ENCODE measurements at places on chromosomes 16 and 17.
A peak's percentile ranks its signal among the peaks of the same experiment; 100 is the strongest.

- no peak for DNase-seq
Observed at GRCh38 chr16:56357765-56358322, 67.5 kb downstream of the AMFR start.

GRCh38 chr17:77706938-77707337, 251.6 kb upstream of the TNRC6C start:
- no peak for DNase-seq

- DNase-seq: peak; percentile 69
Observed at GRCh38 chr17:36879624-36880131, 57.6 kb upstream of the LHX1 start.

GRCh38 chr17:44972953-44973352, 4.8 kb upstream of the C1QL1 start:
- no peak for DNase-seq

- no peak for DNase-seq
Observed at GRCh38 chr16:54719624-54720023, 211.0 kb upstream of the IRX5 start.

GRCh38 chr17:22484826-22485225, 792.5 kb downstream of the KCNJ18 start:
- no peak for DNase-seq

GRCh38 chr16:68490829-68491575, 42.7 kb upstream of the SMPD3 start:
- no peak for DNase-seq

DNA sequence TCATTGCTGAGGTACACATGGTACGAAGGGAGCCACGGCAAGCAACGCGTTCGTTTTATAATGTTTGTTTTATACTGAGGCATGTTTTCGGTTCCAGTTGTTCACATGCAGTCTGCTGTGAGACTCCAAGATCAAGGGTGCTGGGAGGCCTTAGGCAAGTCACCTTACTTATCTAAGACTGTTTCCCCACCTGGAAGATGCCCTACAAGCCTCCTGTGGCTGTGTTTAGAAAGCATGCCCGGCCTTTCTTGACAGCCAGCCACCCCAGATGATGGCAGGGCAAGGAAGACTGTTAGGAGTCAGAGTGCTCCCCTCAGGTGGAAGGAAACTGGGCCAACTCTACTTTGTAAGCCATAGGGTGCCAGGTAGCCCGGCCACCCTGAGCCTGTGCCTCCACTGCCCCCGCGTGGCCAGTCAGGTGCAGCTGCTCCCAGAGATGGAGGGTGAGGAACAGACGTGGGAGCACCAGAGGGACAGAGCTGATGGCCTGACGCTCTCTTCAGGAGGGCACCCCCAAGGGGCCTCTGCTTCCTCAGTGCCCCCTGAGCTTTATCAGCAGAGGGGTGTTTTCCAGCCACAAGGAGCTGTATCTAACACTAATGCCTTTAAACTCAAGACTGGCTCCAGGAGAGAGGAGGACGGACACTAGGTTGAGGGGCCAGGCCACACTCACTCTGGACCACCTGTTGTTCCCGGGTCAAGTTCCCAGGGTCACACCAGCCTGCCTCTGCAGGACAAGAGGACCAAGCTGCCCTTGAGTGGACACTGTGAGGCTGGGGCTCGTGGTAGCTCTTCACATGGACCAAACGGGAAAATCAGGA, 5.4 kb downstream of the NAT9 start:
- DNase-seq: peak; percentile 60

DNA sequence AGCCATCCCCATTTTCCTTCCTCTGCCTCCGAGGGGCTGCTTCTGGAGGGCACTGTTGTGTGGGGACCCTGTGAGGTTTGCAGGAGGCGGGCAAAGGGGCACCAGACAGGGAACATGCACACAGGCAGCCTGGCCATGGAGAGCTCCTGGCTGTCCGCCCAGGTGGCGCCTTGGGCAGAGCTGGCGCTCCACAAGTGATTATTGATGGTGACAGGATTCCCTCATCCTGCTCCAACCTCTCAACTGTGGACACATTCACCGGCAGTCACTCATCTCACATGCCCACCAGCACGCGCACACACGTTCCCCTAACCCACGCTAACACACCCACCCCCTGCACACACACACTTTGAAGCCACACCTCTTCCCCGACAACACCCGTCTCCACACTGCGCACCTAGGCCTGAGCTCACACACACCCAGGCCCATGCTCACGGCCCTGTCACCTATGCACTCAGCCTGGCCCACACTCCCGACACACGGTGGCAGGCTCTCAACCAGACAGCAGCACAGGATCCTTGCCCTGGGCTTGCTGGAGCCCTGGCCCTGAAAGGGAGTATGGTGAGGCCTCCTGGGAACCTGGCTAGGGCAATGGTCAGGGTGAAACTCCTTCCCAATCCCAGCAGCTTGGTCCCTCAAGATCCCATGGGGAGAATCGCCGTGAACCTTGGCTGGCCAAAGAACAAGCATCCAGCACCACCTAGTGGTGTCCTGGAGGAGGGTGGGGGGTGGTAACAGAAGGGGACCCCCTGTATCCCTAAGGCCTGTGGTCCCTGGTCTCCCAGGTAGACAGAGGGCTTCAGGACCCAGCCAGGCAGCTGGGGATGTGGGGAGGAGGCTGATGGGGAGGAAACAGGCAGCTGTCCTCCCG, 3.6 kb downstream of the PNMT start:
- DNase-seq: peak; percentile 65

DNA sequence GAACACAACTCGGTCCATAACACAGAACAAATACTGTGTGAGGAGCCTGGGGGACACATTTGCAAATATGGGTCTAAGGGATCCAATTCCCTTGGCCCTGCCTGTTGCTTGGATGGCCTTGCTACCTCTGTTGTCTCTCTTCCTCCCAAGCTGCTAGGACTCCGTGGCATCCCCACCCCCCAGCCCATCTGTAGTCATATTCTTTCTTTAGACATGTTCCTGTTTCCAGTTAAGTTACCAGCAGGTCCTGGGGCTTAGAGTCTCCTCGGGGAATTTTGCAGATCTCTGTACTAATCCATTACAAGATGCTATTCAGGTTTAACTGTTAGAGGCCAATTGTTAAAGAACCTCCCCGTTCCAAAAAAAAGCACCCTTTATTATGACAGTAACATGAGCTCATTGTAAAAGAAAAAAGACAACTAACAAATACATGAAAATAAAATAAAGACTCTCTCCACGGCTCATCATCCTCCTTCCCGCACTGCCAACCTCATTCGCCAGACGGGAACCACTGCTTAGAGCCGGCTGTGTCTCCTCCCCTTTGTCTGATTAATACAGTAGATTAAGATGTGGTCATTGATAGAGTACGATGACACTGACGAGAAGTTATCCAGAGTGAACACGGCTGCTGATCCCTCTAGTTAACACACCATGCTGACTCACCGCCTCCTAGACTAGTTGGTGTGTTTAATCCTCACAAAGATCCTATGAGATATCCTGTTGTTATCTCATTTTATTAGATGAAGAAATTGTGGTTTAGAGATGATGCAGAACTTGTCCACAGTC, 22.2 kb downstream of the HS3ST4 start:
- no peak for DNase-seq

- DNase-seq: no peak
Observed at GRCh38 chr17:78279360-78279990, 48.0 kb downstream of the TMEM235 start.

DNA sequence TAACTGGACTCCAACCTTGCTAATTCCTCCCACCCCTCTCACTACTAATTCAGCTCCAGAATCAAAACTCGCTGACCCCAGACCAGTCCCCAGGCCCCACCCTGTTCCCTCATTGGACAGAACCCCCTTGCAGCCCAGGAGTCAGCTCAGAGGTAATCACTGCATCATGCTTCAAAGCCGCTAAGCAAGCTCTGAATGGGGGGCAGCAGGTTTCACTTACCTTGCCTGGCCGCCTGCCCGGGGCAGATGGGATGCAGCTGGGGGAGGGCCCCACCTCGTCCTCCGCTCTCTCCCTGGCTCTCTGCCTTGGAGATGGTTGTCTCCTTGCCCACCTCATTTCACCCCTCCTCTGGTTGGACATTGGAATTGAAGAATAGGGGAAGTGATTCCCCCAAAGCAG, 4.8 kb upstream of the NGFR start:
- no peak for DNase-seq

- peak; percentile 48 for DNase-seq
Observed at GRCh38 chr16:79372503-79373184, 227.9 kb downstream of the MAF start.

DNA sequence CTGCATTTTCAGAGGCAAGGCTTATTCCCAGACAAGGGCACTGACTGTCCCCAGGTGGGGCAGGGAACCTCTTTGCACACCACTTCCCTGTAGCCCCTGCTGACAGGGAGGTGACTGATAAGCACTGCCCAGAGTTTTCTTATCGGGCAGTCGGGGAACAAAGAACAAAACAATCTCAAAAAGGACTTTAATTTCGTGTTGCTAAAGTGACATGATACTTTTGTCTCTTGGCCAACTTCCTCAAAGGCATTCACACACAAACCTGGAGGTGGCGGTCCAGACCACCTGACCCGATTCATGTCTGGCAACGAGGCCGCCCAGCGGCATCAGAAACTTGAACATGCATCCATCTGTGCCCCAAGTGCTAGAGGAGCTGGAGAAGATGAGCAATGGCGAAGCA, 28.9 kb downstream of the ZDHHC7 start:
- DNase-seq: no peak

DNA sequence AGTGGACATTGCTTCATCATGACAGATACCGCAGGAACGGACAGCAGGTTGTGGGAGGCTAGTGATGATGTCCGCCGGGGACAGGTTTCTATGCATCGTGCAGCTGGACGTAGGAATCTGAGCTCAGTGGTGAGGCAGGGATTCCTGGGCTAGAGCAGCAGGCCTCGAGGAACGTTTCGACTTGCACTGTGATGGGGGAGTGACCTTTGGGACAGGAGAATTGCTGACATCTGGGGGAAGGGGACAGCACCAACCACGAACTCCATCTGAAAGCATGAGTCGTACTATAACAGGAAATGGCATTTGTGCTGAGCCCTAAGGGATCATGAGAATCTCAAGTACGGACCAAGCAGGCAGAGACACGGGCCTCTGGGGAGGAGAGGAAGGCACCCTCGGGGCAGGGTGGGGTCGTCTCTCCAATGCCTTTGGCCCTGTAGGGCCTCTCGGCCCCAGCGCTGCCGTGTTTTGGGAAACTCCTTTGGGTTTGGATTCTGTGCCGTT, 65.8 kb upstream of the ENDOV start:
- DNase-seq: no peak

DNA sequence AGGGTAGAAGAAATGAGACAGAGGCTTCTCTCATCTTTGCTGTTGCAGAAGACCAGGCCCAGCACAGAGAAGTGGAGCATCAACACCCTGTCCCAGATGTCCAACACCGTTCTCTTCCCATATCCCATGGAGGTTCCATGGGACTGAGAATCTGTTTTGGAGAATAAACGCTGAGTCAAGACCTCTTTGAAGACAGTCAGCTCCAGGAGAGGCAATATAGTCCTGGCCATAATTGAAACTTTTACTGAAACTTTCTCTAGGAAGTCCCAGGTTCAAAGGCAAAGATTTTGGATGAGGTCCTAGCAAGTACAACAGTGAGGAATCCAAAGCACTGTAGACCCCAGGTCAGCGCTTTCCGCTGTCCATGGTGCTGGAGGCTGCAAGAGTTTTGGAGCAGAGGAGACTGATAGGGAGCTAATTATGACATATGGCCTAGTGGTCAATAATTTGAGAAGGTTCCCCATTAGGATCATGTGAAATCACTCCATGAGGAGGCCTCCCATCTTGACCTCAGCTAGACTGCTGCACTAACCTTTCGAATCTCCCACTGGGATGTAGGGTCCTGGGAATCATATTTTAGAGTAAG, 36.0 kb downstream of the OSBPL7 start:
- DNase-seq: peak; percentile 37

DNA sequence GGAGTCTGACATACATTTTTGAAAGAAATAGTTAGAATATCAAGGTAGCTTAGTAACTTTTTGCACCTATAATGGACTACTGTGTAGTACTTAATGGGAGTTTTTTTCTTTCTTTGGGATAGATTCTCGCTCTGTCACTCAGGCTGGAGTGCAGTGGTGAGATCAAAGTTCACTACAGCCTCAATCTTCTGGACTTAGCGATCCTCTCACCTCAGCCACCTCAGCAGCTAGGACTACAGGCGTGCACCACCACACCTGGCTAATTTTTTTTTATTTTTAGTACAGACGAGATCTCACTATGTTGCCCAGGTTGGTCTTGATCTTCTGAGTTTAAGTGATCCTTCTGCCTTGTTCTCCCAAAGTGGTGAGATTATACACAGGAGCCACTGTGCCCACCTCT, 9.5 kb downstream of the TAOK1 start:
- DNase-seq: no peak

GRCh38 chr16:50326835-50327465, 41.8 kb downstream of the BRD7 start:
- DNase-seq: no peak

DNA sequence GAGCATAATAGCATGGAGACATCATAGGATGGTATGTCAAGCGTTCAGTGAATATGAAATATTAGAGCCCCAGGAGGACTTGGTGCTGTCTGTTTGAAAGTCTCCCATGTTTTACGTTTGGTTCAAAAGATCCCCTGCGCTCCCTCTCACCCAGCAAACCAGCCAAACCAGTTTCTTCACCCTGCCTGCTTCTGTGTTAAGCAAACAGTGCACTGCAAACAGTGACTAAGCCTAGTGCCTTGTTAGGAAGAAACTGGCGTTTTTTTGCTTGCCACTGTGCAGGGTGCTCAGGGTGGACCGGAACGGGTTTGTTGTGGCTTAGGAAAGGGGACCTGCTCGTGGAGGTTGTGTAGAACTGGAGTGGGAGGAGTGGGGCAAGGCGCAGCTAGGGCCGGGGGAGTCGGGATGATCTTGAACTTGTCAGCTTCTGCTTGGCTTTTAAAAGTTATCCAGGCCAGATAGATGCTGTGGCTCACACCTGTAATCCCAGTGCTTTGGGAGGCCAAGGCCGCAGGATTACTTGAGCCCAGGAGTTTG, 7.7 kb downstream of the CDH1 start:
- no peak for DNase-seq

DNA sequence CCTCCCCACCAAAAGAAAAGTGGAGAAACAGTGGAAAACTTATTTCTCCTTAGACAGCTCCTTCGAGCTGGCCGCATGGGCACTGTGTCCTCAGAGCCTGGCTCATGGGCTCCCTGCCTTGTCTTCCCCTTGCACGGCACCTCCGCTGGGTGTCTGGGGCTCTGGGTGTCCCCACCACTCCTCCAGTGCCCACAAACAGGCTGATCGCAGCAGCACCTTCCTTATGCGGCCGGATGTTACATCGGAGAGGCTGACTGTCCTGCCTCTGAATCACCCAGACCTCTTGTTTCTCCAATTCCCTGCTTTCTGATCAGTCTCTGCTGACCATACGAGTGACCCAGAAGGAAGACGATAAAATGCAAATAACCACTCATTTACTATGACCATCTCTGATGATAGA, 121.7 kb downstream of the SLC39A11 start:
- no peak for DNase-seq
